ENCODE measurements at places on chromosomes 12 and 14.

DNA sequence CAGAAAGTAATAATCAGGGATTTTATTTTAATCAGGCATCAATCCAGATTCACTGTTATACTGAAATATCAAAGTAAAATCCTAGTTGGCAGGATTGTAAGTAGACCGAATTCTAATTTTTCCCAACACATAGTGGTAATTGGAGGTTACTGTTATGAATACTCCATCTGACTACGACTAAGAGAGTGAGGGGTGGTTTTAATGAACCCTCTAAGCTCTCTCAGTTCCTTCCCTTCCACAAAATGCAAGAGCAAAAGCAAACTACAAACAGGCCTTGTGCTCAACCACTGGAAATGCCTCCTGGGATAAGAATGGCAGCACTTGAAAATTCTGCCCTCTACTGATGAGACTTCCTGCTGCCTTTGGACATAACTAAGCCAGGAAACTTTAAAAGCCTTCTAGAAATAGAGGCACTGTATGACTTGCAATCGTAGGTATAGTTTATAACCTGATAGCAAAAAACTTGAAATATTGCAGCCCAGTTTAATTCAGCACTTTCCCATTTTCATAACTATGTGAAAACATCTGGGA lies 184.8 kb downstream of the SLC16A7 start:
- DNase-seq: no peak

GRCh38 chr12:51247523-51248206 lies 9.0 kb downstream of the DAZAP2 start:
- no peak for DNase-seq

GRCh38 chr12:18546399-18546798 lies 191.4 kb downstream of the PLCZ1 start:
- DNase-seq: no peak

DNA sequence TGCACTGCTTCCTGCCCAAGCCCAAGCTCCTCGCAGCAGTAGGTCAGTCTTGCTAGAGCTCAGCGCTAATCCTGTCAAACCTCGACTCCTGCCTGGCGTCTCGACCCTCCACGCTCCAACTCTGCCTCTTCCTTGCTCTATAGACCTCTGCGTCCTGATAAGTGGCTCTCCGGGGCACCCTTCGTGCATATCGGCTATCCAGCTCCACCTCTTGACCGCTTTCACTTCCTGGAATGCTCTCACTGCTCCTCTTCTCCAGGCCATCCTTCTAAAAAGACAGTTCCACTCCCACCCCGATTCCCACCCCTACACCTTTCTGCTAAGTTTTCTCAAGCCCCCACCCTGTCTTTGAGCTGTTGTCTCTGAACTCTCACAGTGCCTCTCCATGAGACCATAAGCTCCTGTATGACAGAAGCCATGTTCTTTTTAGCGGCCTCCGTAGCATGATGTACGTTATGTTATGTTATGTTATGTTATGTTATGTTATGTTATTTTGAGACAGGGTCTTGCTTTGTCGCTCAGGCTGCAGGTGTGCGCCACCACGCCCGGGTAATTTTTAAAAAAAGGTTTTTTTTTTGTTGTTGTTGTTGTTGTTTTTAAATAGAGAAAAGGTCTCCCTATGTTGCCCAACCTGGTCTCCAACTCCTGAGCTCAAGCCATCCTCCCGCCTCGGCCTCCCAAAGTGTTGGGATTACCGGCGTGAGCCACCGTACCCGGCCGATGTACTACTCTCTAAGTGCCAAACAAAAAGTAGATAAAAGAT lies 601 bp downstream of the COX14 start:
- DNase-seq: no peak

DNA sequence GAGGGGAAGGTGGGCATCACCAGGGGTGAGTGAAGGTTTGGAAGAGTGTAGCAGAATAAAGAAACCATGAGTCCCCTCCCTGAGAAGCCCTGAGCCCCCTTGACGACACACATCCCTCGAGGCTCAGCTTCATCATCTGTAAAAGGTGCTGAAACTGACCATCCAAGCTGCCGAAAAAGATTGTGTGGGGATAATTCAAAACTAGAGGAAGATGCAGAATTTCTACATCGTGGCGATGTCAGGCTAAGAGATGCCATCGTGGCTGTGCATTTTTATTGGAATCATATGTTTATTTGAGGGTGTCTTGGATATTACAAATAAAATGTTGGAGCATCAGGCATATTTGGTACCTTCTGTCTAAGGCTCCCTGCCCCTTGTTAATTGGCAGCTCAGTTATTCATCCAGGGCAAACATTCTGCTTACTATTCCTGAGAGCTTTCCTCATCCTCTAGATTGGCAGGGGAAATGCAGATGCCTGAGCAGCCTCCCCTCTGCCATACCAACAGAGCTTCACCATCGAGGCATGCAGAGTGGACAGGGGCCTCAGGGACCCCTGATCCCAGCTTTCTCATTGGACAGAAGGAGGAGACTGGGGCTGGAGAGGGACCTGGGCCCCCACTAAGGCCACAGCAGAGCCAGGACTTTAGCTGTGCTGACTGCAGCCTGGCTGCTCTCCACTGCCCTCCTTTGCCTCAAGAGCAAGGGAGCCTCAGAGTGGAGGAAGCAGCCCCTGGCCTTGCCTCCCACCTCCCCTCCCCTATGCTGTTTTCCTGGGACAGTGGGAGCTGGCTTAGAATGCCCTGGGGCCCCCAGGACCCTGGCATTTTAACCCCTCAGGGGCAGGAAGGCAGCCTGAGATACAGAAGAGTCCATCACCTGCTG lies 7.0 kb downstream of the SERPINA1 start:
- DNase-seq: no peak

GRCh38 chr14:33879684-33880286 lies 71.1 kb downstream of the EGLN3 start:
- DNase-seq: no peak

DNA sequence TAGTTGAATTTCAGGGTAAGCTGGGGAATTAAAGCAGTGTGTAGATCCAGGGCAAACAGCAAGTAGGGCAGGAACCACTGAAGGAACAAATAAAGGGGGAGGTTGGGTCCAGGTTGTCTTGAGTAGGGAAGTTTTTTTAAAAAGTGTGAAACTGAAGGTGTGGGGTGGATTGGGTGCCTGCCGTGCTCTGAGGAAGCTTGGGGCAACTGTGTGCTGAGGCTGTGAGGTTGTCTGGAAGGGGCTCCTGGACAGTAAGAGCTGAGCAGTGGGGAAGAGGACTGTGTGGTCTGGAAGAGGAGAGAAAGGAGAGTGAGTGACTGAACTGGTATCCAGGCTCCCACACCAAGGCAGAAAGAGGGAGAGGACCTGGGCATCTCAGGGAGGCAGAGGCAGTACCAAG lies 10.9 kb upstream of the GPR162 start:
- no peak for DNase-seq

Measured in stimulated activated CD4-positive, alpha-beta T cell treated with anti-CD3 and anti-CD28 coated beads, Interleukin-15, amount 100 ng/mL, for 48 hours (primary cell).